Foreskin keratinocyte (primary cell): ENCODE measurements at places on chromosomes 11 and 22.

GRCh38 chr22:49453771-49454170 lies 373.9 kb downstream of the BRD1 start:
- no peak for DNase-seq

GRCh38 chr11:126704096-126704495 lies 296.5 kb downstream of the KIRREL3 start:
- DNase-seq, result no peak

DNA sequence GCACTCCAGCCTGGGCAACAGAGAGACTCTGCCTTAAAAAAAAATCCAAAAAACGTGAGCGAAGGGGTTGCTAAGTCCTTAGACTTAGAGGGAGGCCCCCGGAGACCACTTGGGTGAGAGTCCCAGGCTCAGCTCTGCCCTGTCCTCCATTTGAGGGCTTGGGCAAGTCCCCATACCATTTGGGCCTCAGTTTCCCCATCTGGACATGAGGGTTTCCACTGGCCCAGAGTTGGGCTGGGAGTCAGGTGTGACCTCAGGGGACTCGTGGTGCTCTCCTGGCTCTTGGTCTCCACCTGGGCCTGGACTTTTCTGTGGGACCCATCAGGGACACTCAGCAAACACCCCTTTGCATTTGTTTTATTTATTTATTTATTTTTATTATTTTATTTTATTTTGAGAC lies 35.2 kb upstream of the CSNK1E start:
- DNase-seq, result no peak

- peak; percentile 74 for DNase-seq
Measured at GRCh38 chr11:126646701-126647557, 291.4 kb downstream of the ST3GAL4 start.

DNA sequence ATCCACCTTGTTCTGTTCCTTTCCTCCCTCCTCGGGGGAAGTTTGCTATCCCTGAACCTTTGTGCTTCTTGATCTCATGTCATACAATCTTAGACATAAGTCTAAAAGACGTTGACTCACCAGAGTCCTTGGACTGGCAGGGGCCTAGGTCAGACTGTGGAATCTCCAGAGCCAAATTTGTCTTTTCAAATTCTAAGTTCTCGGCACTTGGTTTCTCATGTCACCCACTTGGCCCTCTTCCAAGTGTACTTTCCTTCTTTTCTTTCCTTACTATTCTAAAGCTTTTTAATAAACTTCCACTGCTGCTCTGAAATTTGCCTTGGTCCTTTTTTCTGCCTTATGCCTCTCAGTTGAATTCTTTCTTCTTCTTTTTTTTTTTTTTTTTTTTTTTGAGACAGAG lies 30.1 kb upstream of the SMPD1 start:
- DNase-seq, result no peak

GRCh38 chr11:69918938-69919650 lies 99.9 kb upstream of the FGF3 start:
- no peak for DNase-seq

GRCh38 chr11:106482917-106483785 lies 405.7 kb downstream of the AASDHPPT start:
- DNase-seq, result peak; percentile 57

DNA sequence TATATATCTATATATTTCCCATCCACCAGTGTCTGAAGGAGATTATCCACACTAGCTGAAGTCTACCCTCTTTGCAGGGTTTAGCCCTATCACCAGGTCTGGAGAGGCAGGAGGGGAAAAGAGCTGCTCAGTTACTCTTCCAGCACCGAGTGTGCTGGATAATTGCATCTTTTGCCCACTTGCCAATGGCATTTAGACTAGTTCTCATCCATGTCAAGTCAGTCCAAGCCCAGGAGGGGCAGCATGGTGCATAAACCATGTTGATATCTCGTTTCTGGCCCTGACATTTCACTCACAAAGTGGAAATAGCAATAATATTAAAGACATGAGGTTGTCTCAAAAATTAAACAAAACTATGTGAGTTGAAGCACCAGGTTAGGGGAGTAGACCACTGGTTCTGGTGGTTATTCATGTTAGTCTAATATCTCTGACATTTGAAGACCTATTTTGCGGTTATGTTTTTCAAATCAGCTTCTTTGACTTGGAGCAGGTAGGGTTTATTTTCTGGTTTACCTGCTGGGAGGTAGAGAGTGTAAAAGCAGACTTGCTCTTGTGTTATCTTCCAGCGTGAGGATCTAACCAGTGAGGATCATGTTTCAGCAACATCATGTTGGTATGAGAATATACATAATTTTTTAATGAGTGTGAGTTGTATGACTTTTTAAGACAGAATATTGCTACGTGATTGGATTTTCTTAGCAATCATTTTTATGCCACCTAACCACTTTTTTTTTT lies 273.2 kb upstream of the KIRREL3 start:
- DNase-seq, result peak; percentile 10

DNA sequence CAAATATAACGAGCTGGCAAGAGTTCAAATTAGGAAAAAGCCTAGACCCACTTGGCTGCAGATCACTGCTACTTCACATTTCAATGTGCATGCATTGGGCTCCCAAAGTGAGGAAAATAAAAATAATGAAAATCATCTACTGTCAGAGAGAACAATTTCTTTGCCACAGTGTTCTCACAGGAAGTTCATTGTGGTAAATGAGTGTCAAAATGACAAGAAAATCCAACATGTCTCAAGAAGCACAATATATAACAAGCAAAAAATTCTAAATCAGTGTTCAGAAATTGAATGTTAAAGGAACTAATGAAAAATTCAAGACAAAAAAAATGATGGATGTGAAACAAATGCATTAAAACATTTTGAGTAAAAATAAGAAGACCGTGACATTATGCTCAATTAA lies 31.3 kb downstream of the RCN1 start:
- no peak for DNase-seq

- no peak for DNase-seq
Measured at GRCh38 chr11:15589070-15589626, 474.4 kb downstream of the INSC start.

- DNase-seq, result no peak
Measured at GRCh38 chr11:7687386-7687785, 14.1 kb upstream of the CYB5R2 start.

DNA sequence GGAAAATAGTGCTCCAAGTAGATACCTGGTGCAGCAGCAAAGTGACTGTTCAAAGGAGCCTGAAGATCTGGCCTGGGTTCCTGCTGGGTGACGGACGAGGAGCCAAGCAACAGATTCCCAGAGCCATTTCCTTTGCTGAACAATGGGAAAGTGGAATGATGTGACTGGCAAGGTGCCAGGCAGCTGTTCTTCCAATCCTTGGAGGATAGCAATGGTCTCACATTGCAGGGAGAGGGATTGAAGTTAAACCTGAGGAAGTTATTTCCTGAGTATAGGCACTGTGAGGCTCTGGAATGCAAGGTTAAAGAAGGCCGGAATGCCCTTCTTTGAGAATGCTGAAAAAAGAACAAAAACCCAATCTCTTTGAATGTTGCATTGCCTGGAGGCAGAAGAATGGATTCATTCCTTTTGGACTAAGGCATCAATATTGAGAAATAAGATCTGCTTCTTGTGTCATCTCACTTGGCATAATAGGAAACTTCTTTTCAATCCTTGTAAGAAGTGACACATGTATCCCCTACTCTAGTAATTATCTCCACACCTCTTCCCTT lies 223.8 kb downstream of the BLID start:
- DNase-seq, result peak; percentile 77

DNA sequence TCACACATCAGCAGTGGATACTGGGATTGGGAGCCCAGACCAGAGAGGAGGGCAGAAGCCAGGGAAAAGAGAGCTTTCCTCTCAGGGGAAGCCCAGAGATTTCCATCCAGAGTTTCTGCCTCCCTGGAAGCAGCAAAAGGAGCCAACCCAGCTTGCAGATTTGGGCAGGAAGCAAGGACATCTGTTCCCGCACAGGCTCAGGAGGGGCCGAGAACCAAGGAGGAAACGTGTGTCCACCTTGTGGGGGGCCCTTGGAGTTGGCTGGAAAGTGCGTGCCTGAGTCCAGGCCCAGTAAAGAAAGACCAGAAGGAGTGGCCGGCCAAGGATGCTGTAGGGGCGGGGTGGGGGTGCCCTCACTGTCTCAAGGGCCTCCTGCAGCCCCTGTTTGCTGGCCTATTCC lies 6.0 kb upstream of the NPTXR start:
- no peak for DNase-seq

GRCh38 chr22:32518848-32519247 lies 44.2 kb downstream of the FBXO7 start:
- DNase-seq, result no peak

- DNase-seq, result no peak
Measured at GRCh38 chr11:95907476-95907875, 16.4 kb downstream of the MTMR2 start.

DNA sequence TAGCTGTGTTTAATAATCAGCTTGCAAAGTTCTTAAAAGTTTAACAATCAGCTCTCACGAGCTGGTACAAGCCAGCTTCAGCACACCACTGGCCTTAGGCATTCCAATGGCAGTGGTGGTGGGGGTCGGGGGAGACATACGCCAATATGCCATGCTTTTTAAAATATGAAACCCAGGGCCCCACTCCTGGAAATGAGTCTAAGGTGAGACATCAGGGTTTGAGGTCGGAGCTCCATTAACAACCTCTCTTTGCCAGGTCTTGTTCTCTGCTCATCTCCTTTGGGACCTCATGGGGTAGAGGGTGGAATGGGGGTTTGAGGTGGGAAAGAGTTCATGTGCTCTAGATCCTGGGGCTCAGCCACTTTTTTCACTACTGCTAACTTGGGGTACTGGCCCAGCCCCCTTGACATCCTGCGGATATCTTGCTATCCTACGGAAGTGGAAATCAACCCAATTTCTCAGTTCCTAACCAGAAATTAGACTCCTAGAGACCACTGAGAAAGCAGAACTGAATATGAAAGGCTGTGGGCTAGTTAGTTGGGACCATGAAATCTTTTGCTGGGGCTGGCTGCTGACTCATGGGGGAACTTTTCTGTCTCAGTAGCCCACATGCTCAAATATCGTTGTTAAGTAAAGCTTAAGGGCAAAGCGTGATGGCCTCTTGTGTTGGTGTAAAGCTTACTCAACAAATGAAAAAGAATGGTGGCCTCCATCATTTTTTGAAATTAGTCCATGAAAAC lies 90.1 kb downstream of the PDHX start:
- DNase-seq, result no peak

DNA sequence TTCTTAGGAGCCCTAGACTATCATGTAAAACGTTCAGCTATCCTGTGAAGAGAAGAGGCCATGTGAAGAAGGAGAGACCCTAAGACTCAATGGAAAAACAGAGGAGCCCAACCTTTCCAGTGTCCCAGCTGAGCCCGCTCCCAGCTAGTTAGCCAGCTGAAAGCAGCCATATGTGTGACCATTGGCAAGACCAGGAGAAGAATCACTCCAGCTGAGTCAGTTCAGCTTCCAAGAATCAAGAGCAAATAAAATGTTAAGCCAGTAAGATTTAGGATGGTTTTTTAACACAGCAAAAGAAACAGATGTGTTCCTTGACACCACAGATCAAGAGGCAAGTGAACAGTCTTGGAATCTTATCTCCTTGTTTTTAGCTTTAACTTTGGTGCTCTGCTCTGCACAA lies 108.0 kb downstream of the CCDC81 start:
- no peak for DNase-seq

DNA sequence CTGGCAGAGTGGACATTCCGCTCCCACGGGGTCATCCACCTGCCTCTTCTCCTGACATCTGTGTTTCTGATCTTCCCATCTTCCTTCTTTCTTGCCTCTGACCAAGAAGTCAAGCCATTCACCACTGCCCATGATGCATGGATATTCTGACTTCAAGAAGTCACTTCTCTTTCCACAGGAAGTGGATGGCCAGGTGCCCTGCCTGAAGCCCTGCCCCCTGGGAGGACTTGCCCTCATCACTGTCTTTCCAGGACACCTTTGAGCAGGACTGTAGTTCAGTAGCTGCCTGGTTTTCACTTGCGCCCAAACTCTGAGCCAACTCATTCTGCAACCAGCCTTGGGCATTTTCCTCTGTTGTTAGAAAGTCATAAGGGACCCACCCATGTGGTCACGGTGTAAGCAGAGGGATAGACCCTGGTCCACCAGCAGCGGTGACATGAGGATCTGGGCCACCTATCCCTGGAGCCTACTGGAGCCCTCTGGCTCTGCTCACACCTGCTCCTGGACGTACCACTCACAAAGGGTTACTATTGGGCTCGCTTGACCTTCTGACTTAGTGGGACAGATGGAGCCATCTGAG lies 6.9 kb downstream of the CYTH4 start:
- no peak for DNase-seq

GRCh38 chr11:75029836-75030631 lies 41.3 kb downstream of the NEU3 start:
- no peak for DNase-seq

DNA sequence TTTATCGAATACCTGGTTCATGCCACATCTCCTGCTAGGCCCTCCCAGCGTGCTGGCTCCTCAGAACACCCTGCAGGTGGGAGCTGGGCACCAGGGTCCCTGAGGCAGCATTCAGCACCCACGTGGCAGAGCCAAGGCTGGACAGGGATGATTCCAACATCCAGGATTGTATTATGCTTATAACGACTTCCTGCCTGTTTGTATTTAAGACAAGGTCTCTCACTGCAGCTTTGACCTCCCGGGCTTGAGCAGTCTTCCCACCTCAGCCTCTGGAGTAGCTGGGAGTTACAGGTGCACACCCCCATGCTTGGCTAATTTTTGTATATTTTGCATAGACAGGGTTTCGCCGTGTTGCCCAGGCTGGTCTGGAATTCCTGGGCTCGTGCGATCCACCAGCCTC lies 64.7 kb upstream of the WNT7B start:
- DNase-seq, result no peak

GRCh38 chr11:125978778-125979407 lies 33.0 kb downstream of the VSIG10L2 start:
- DNase-seq, result no peak

GRCh38 chr22:19928207-19928606 lies 13.4 kb upstream of the COMT start:
- DNase-seq, result no peak

DNA sequence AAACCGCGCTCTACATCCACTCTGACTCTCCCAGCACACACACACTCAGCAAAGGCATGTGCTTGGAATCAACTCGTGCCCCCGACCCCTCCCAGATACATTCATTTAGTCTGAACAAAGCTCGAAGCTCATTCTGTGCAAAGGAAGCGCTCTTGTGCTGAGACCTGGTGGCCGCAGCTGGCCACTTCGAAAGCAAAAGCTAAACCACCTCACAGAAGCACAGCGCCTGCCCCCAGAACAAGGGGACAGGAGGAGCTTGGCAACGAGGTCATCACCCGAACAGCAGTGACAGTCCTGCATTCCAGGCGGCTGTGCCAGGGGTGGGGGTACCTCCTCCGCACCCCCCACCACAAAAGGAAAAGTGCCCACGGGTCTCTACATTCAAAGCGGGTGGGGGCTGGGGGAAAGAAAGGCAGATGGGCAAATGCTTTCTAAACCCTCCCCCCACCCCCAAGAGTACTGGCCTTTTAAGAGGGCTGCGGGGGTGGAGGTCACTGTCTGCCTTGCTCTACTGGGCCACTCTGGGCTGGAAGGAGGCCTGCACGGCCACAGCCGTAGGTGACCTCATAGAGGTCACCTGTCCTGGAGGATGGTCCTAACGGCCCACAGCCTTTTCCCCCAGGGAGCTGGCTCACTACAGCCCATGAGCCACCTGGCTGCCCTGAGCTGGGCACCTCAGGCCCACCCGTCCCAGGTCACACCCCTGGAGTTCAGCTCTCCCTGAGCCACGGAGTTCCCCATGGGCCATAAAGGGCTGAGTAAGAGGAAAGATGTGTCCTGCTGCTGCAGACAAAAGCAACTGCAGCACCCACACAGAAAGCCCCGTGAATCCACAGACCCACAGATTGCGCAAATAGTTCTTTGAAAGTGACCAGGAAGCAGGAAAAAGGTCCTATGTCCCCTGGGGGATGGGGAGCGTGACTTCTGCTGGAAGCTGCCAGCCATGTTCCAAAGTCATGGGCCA lies 21.3 kb downstream of the CBX7 start:
- DNase-seq, result no peak

- no peak for DNase-seq
Measured at GRCh38 chr11:42390116-42390515, 921.7 kb upstream of the API5 start.
